Bronchial epithelial cell (primary cell): ENCODE measurements at places on chromosomes 6 and 20. TPM values are rescaled to one million over a fixed set of nuclear protein-coding genes. Genes with fewer than 3 reads are reported as not detected.

NMBR gene
- not detected in 2 replicates for total RNA-seq

LHFPL5 gene
- not detected in 2 replicates for total RNA-seq

MYLK2 gene
- total RNA-seq = not detected in 2 replicates

- DNase-seq = no peak
These were observed 63.9 kb downstream of the CHMP4B start for GRCh38 chr20:33875055-33875454.

IRAK1BP1 gene
- total RNA-seq = 2.6 and 3.2 TPM in 2 replicates
